Adrenal gland (tissue), 19 donors: ENCODE measurements at places on chromosomes 4 and X.
A peak's percentile ranks its signal among the peaks of the same experiment; 100 is the strongest.

- DNase-seq, result no peak
Observed at GRCh38 chr4:155047755-155048154, 160.7 kb upstream of the NPY2R start.

- DNase-seq, result no peak
Observed at GRCh38 chr4:146214238-146214637, at the start of gene REELD1. REELD1 (plus strand) TSS chr4:146214538; CDS start chr4:146216953, 2,415 bp downstream.

GRCh38 chr4:13484749-13485221 lies 645 bp upstream of the RAB28 start:
- DNase-seq, result no peak

DNA sequence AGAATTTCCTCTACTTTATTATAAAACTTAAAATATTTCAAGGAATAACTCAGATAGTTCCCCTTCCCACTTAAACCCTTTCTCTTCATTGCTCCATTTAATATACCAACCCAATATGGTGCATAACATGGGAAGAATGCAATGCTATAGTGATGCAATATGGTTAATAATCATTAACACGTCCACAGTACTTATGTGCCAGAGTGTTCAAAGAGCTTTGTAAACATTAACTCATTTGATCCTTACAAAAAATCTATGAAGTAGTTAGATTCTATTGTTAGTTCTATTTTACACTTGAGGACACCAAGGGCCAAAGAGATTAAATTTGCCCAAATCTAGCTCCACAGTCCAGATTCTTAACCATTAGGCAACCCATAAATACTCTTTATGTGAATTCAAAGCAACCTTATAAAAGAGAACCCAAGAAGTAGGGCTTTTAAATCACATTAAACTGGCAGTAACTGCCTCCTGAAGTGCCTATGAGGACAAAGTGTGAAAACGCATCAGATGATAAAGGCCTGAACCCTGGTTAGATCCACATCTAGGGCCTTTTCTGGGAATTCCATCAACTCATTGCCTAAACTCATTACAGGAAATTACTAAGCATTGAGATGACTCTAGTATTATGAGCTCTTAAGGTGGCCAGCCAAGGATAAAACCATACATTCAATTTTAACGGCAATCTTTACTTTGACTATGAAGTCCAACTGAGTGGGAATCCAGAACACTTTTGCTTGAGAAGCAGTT lies 94.3 kb downstream of the AREG start:
- no peak for DNase-seq

GRCh38 chr4:1344696-1345095 lies 2.3 kb upstream of the UVSSA start:
- DNase-seq, result no peak

GRCh38 chr4:2220016-2220630 lies 21.8 kb downstream of the HAUS3 start:
- peak; percentile 75 for DNase-seq

DNA sequence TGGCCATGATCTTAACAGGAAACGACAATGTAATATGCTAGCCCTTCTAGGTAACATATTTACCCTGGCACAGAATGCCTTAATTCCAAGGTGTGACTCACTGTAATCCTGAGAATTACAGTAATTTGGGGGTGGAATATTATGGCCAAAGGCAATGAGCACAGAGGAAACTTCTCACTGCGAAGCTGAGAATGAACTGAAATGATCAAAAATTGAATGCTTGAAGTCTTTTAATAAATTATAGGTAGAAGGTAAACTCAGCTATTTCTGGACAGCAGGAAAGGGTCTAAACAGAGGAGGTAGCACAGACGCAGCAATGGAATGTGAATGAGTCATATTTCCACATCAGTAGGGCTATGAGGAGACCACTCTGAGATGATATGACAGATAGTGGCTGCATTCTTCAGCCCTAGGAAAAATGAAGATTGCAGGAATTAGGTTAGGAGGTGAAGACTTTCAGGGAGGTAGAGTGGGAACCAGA lies 312.6 kb downstream of the PACRGL start:
- DNase-seq, result no peak
